Smooth muscle cell of trachea (primary cell): ENCODE measurements at places on chromosomes 3 and 15. TPM values are rescaled to one million over a fixed set of nuclear protein-coding genes. Genes with fewer than 3 reads are reported as not detected.

Gene TNNC1
- total RNA-seq: 0.66 TPM in 1 of 2 replicates, not detected in the other

Gene TRANK1
- total RNA-seq: 12.1 and 20.2 TPM in 2 replicates

Gene MFGE8
- 46.1 and 188 TPM in 2 replicates for total RNA-seq

Gene TEX55
- not detected in 2 replicates for total RNA-seq

Gene AADACL2
- total RNA-seq: not detected in 2 replicates
